CD4-positive, alpha-beta memory T cell (primary cell): ENCODE measurements at places on chromosomes 12 and 14.

DNA sequence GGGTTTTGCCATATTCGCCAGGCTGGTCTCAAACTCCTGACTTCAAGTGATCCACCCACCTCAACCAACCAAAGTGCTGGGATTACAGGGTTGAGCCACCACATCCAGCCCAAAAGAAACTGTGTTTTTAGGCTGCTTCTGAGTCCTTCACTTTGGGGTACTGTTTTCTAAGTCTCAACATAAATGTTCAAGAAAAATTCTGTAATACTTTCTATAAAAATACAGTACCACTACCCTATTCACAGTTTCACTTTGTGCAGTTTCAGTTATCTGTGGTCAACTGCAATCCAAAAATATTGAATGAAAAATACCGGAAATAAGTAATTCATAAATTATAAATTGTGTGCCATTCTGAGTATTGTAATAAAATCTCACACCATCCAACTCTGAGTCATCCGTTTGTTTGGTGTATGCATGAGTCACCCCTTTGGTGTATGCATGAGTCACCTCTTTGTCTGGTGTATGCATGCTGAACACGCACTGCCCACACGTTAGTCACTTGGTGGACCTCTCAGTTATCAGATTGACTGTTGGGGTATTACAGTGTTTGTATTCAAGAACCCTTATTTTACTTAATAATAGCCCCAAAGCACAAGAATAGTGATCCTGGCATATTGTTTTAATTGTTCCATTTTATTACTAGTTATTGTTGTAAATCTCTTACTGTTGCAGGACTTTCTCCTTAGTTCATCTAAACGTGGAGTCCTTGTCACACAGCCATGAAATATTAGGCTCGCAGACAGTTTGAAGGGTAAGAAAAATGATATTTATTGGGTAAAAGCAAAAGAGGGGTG, 190.2 kb downstream of the FSCB start:
- no peak for DNase-seq

DNA sequence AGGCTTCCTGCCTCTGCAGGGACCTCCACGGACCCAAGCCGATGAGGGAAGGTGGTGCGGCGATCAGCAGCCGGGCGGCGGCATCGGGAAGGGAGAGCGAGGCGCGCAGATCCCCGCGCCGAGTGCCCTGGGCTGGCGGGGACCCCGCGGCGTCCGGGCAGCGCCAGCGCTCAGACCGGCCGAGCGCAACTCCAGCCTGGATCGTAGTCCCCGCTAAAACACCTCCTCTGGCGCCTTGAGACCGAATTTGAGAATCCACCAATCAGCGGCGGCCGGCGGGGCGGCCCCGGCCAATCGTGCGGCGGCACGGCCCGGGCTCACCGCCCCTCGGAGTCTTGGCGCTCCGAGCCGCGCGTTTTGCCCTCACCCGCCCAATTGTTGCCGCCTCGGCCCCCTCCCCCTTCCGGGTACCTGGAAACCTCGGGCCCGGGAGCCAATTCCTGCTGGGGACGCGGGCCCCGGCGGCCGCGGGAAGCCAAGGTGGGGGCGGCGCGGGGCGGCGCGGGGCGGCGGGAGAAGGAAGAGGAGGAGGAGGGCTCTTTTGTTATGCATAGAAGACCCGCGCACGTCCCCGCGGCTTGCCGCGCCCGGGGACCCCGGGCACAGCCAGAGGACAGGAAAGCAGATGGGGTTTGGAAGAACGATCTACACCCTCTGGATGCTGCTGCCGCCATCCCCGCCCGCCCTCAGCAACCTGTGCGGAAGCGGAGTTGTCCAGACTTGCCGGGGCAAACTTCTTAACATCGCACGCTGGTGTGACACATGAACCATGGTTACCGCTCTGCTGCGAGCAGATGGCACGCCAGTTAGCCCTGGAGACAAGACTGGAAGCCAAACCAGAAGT, at the start of gene E2F7:
Gene E2F7, minus strand, starts transcription at position 209 of the 844 bp plus-strand sequence. CDS start 934 bp downstream, outside the sequence.
- peak; percentile 81 for DNase-seq

DNA sequence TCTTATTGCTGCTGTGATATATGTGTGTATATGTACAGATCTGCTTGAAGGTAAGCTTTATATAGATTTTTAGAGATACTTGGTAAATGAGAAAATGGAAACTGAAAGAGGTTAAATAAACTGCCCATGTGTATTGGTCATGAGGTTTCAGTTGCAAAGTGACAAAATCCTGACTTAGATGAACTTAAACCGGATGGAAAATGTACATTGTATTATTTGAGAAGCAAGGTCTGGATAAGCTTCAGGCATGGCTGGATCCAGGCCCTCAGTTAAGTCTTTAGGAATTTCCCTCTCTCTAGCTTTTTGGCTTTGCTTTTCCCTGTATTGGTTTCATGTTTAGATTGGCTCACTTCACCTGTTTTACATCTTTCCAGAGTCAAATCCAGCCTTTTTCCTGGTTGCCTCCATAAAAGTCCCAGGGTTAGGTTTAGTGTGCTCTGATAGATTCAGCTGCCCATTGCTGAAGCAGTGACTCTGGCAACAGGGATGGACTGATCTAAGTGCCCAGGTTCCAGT, 21.0 kb upstream of the MAP1LC3B2 start:
- no peak for DNase-seq

DNA sequence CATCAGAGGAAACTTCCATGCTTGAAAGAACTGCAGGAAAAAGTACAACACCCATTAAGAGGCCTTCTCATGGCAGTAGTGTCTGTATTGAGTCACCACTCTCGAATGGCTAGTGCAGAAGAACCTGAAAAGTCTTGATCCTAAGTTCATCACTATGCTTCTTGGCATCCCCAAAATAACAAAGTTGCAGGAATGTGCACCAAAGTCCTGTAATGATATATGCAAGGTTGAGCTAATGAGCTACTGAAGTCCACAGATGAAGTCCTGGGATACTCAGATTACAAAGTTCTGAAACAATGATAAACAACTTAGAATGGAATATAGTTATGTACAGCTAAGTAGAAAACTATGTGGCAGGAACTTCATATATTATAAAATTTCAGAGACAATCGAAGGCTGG, 545.4 kb downstream of the FOXG1 start:
- no peak for DNase-seq

GRCh38 chr12:52515319-52515646, 4.9 kb downstream of the KRT5 start:
- DNase-seq, result no peak

GRCh38 chr14:50520947-50521815, 11.2 kb downstream of the MAP4K5 start:
- DNase-seq, result no peak

- DNase-seq, result no peak
Measured at GRCh38 chr12:11513288-11513687, 117.9 kb upstream of the PRB2 start.

GRCh38 chr12:76124456-76124855, 40.0 kb upstream of the NAP1L1 start:
- DNase-seq, result no peak

DNA sequence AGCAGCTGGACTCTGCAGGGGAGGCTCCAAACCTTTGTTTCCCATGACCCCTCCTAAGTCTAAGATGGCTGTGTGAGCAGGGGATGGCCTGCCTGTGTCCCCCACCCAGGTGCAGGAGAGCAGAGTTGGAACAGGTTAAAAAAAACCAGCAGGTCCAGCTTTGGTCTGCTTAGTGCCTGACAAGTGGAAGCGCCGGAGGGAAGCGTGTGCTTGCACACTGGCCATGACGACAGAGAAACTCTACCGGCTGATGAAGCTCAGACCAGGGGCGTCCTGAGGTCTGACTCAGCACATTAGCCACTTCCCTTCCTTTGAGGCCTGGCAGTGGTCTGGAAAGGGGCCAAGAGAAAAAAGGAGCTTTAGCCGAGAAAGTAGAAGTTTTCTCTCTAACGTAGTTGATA, 280.1 kb downstream of the VRK1 start:
- DNase-seq, result no peak

GRCh38 chr12:47273191-47273626, 193.4 kb upstream of the AMIGO2 start:
- DNase-seq, result no peak

DNA sequence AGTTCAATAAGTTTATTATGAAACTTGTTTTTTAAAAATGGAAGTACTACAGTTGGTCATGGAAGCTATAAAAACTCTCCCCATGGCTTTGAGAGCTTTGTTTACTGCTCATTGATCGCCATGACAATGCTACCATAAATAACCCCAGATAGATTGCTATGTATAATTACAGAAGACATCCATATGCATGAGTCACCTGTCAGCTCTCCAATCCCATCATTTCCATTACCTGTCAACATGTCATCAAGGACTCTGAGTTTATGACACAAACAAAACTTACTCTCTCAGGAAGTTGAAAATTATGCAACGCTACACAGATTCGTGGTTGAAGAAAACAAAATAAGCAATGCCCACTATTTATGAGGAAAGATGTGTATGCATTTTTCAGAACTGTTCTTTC, 144.4 kb downstream of the SEC23A start:
- no peak for DNase-seq

GRCh38 chr12:15984963-15985362, 73.8 kb downstream of the DERA start:
- no peak for DNase-seq

DNA sequence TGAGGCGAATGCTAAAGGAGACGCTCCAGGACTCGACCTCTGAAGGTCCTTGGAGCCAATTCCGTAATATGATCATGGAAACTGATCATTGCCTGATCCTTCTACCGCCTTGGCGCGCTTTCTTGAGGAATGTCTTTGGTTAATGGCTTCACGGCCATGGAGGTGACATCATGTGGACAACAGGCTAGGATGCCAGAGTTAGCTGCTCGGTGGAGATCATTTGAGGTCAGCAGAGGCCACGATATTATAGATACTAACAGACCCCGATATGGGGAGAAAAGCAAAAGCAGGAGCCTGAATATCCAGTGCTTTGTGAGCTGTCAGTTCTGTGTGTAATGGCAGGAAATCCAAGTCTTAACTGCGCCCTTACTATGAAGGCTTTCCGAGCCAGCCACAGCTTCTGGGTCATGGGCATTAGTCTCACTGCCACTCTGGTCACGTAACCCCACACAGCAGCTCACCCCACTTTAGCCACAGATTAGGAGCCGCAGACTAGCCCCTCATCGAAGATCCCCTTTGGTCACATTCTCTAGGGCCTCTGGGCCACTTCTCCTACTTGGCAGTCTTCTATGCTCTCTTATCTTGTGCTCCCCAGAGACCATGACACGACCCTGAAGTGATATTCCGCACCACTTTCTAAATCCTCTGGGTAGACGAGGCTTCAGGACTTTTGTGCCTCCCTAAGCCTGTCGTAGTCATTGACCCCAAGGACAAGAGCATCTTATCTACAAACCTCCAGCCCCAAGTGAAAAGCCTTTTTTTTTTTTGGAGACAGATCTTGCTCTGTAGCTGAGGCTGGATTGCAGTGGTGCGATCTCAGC, 724 bp upstream of the CS start:
- no peak for DNase-seq

GRCh38 chr14:100096656-100097055, 31.4 kb downstream of the EVL start:
- DNase-seq, result no peak

DNA sequence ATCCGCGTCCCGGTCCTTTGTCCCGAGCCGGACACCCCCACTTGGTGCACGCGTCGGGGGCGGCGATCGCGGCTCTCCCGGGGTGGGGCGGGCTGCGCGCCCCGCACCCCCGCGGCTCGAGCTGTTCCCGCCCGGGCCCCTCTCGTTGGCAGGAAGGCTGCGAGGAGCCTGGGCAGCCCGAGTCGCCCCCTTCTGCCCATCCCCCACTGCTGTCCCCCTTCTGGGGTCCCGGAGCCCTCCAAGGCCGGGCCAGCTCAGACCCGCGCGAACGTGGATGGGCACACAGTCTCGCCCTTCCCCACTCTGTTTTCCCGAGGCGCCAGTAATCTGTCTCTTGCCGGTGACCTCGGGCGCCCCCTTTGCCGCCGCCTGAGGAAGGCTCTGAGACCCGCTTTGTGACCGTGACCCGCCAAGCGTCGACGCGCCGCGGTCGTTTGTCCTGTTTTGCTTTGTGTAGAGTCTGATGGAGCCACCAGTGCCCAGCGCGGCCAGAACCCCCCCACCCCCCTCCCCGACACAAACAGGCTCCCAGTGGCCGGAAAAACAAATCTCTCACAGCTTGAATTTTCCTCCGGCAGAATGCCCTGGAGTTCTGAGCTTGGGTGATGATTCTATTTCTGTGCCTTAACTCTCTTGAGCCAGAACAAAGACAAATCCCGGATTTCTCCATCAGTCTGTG, 610 bp downstream of the C14orf132 start:
- no peak for DNase-seq

DNA sequence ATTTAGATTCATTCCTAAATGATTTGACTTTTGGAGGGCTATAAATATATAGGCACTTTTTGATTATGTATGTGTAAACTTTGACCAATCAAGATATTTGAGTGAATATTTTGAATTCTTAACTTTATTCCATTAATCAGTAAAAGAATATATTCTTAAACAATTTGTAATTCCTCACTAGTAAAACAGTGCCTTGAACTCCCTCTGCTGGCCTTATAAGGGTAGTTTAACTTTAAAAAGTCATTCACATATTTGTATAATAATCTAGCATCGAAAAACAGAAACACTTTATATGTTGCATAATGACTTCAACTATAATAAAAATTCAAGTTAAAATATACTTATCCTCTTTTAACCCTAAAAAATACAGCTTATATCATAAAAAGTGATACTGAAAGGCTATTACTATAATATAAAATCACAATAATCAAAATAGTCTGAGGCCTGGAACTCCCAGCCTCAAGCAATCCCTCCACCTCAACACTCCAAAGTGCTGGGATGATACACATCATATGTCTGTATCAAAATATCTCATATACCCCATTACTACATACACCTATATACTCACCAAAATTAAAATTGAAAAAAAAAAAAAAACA, 31.2 kb downstream of the CCDC59 start:
- DNase-seq, result peak; percentile 6

- DNase-seq, result peak; percentile 83
Measured at GRCh38 chr14:104393898-104394381, 185.6 kb upstream of the C14orf180 start.

GRCh38 chr14:53470351-53471043, 317.4 kb upstream of the DDHD1 start:
- no peak for DNase-seq

DNA sequence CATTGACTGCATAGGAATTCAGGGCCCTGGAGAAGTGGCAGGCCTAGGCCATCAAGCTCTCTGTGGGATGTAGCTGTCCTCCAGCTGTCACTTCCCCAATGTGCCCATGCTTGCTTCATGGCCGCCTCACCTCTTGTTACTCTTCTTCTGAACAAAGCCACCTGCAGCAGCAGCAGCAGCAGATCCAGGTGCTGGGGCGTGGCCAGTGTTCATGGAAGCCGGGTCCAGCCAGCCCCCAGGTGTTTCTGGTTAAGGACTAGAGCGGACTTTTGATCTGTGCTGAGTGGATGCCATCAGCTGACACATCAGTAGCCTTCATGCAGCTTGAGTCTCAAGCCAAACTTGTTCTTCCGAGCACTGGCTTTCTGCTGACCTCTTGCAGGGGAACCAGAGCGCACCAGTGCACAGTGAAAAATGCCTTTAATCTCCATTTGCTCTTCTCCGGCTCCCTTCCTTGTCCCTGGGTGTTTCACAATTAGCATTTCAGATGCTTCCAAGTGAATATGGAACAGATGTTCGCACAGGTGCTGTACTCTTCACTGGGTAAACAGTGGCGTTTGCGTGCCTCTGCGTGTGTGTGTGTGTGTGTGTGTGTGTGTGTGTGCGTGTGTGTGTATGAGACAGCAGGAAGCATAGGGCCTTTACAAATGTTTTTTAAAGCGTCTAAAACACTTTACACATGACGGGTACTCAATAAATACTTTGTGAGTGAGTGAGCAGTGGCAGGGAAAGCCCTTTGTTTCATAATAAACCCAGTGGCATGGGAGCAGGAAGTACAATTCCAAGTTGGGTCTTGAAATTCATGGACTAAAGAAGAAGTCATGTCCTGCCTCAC, 20.1 kb downstream of the TPCN1 start:
- no peak for DNase-seq
